Stimulated activated CD4-positive, alpha-beta T cell treated with anti-CD3 and anti-CD28 coated beads, Interleukin-2, amount 100 ng/mL, for 48 hours (primary cell): ENCODE measurements at places on chromosomes 4 and X.

GRCh38 chrX:34119122-34119521, 13.0 kb downstream of the FAM47A start:
- no peak for DNase-seq

DNA sequence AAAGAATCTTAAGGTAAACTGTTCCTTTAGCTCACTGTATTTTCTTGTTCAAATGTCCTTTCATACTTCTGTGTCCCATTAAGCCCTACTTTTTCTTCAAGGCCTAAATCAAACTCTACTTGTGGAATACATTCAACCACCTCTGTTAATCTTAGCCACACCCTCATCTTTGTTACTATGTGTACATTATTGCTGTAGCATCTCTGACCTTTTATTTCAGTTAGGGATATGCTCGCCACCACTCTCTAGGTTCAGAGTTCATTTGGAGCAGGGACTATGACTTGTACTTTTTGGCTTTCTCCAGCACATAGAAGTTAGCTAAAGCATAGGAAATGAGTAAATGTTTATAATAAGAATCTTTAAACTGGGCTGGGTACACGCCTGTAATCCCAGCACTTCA, 6.8 kb upstream of the PNPLA4 start:
- no peak for DNase-seq

- DNase-seq, result no peak
Observed at GRCh38 chr4:26713563-26714151, 129.8 kb downstream of the TBC1D19 start.

DNA sequence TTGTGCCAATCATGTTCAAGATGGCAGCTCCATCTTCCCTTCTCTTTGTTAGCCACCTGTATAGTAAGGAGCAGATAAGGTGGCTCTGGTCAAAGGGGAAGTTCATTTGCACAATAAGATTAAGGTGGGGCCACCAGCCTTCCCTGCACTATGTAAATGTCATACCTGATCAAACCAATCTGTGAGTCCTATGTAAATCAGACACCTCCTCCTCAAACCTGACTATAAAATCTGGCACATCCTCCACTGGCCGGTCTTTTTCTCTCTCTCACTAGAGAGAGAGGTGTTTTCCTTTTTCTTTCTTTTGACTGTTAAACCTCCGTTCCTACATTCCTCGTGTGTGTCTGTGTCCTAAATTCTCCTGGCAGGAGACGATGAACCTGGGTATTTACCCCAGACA, 572.5 kb upstream of the AADAT start:
- DNase-seq, result no peak

GRCh38 chr4:25863347-25863784, 578 bp upstream of the SEL1L3 start:
- no peak for DNase-seq

DNA sequence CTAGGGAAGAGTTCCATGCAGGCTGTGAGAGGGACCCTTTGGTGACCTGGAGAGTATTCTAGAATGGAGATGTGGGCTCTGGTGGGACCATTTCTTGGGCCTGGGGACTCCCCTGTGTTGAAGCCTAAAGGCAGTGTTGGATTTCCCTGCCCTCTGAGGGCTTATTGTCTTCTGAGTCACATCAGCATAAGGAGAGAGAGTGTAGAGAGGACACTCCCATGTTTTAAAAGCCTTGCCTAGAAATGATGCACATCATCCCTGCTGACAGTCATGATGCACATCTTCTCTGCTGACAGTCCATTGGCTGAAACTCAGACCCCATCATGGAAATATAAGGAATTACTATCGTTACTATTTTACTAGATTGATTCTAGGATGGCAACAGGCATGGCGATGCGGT, 51.9 kb downstream of the FAM114A1 start:
- no peak for DNase-seq

- DNase-seq, result no peak
Observed at GRCh38 chr4:152195888-152196287, 340.0 kb downstream of the FBXW7 start.

GRCh38 chrX:108312011-108312410, 126.2 kb downstream of the COL4A6 start:
- DNase-seq, result no peak

DNA sequence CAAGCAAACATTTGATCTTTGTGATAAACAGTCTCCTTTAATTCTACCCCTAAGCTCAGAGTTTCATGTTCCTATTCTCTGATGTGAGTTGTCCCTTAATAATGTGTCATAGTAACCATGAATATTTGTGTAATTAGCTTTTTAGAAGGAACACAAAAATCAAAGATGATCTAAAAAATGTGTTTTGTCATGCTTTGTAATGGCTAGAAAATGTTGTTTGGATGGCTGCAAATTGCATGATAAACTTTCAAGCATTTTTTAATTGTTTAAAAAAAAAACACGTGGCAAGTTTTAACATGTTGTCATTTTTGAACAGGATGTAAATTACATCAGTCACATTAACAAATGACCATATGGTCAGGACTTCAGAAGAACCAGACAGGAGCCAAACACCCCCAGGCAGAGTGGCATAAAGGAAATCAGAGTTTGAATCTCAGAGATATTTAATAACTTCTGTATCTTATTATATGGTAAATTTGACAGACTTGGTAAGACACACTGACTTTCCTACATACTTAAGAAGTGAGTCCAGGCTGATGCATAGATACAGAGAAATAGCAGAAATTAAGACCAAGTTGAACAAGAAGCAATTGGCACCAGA, 223.9 kb upstream of the VEGFC start:
- DNase-seq, result no peak

DNA sequence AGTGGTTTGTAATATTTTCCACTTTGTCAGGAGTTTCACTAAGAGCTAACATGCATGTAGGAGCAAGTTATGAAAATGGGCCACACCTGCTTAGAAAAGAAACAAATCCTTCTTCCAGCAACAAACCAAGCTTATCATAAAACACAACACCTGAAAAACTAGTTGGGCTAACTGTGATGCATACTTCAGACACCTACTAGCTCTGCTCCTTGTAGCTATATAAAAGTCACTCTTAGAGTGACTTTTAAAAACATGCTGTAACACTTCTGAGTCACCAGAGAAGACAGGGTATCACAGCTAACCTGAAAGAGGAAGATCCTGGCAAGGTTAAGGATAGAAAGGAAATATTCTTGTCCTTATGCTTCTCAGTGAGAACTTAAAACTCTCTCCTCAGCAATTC, 3.6 kb upstream of the SLAIN2 start:
- no peak for DNase-seq

- DNase-seq, result no peak
Observed at GRCh38 chr4:173878701-173879100, 348.7 kb upstream of the HAND2 start.

DNA sequence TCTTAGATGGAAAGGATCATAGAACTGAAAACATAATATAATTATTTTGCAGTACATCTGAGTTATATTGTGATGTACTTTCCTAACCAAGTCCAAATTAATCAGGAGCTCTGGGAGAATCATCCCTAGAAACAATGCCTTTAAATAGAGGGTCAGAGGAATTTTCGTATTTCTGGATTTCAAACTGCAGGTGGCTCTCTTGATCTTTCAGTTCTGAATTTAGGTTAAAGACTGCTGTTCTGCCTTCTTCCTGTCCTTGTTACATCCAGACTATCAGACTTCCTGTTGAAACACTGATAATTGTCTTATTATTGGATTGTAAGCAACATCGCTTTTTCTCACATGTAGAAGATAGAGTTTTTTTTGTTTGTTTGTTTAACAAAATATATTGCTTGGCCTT, 142.7 kb downstream of the RPA4 start:
- no peak for DNase-seq

DNA sequence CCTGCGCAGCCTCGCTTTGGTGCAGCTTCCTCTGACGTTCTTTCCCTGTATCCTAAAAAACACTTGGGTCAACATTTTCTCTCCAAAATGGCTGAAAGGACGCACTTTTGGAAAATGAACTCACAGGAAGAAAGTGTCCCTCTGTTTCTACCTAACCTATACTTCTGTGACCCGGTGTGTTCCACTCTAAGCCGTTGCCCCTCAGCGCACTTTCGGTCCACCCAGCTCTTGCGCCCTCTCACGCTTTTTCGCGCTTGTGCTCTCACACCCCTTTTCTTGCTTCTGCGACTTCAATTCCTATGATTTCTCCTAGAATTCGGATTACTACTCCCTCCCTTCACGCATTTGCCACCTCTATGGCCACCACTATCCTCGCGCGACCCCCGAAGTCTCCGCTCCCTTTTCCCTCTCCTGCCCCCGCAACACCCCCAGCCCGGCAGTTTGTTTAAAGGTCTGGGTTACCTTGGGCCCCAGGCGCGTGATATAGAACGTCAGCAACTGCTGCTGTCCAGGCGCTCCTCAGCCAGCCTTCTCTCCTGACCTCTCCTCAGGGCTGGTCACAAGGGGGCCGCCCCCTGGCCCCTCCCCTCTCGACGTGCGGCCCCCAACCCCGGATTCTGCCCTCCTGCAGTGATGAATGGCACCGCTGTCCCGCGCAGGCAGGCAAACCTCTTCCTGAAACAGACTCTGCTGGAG, at the start of gene USP51:
Gene USP51, minus strand, starts transcription at position 535 of the 696 bp plus-strand sequence. CDS start 909 bp downstream, outside the sequence.
- no peak for DNase-seq

- no peak for DNase-seq
Observed at GRCh38 chr4:152771741-152772533, 7.6 kb downstream of the TIGD4 start.

- no peak for DNase-seq
Observed at GRCh38 chrX:40247848-40248622, 150.3 kb upstream of the BCOR start.

DNA sequence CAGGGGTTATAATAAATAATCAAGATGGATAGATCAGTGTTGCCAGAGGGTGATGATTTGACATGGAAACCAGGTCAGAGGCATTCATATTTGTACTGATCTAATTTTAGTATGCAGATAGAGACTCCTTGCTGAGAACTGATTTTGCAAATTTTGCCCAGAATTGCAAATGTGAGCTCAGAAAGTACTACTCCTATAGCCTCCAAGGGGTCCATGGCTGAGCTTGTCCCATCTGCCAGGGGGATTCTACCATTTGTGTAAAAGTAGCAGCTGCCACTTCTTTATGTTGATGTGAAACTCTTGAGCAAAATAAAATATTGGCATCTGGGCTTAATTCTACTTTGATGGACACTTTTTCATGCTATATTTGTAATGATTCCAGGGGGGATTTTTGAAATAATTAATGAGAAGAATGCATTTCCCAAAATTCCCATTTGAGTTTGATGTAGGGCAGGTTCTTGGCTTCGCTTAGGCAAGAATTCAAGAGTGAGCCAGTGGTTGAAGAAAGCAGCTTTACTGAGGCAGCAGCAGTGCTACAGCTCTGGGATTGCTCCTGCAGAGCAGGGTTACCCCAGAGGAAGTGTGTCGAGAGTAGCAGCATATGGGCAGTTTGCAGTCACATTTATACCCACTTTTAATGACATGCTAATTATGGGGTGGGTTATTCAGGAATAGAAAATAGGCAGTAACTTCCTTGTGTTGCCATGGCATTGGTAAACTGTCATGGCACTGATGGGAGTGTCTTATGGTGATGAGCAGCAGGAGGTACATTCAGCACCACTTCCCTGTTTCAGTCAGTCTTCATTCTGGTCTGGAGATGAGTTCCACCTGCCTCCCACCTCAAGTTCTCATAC, 38.7 kb upstream of the DCLK2 start:
- DNase-seq, result no peak

GRCh38 chr4:116389139-116389538, 696.2 kb downstream of the TRAM1L1 start:
- no peak for DNase-seq

GRCh38 chr4:169566021-169566818, 46.2 kb downstream of the NEK1 start:
- peak; percentile 11 for DNase-seq

DNA sequence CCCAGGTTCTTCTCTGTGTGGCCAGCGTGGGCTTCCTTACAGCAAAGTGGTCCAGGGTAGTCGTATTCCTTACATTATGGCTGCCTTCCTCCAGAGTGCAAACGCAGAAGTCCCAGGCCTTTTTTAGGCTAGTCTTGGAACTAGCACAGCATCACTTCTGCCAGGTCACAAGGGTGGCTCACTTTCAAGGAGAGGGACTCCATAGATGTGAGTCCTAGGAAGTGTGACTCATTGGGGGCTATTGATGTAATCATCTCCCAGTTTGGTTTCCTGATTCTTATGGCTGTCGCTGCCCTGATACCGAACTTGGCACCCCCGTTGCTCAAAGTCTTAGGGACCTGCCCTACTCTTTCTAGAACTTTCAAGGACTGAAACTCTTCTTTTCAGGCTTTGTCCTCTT, 140.0 kb downstream of the DCK start:
- DNase-seq, result no peak

GRCh38 chrX:139559383-139560042, 29.0 kb downstream of the F9 start:
- peak; percentile 2 for DNase-seq

DNA sequence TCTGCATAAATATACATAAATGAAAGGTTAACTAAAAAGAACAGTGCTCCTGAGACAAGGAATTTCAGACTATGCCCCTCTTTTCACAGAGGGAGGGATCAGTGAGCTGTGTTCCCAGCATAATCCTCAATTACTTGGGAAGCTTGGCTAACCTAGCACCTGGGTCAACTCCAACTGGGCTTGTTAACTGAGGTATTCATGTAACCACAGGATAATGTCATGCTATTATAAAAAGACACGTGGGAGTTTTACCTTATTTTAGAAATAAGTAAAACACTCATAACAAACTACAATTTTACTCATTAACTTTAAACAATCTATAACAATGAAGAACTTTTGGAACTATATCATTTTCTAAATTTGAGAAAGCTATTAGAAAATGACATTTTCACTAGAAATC, 48.6 kb downstream of the RPGR start:
- no peak for DNase-seq

- no peak for DNase-seq
Observed at GRCh38 chr4:140004922-140005627, 148.9 kb downstream of the MAML3 start.

GRCh38 chr4:101251261-101251660, 96.1 kb downstream of the PPP3CA start:
- no peak for DNase-seq

DNA sequence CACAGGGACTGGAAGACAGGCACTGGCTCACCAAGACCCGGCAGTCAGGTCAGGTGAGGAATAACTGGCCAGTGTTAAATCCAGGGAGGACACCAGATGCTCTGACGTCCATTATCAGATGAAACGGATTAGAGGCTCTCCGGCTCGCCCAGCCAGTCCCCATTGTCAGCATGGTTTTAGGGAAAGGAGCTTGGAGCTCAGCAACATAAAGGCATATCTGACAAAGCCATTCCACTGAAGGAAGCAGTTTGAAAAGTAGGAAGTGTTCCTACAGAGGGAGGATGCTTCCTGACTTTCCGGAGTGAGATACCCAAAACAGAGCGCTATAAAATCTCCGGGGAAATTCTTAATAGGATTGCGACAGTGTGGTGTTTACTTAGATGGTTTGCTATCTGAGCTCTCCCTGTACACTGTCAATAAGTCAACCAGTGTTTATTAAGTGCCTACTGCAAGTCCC, 14.8 kb downstream of the NDNF start:
- no peak for DNase-seq

DNA sequence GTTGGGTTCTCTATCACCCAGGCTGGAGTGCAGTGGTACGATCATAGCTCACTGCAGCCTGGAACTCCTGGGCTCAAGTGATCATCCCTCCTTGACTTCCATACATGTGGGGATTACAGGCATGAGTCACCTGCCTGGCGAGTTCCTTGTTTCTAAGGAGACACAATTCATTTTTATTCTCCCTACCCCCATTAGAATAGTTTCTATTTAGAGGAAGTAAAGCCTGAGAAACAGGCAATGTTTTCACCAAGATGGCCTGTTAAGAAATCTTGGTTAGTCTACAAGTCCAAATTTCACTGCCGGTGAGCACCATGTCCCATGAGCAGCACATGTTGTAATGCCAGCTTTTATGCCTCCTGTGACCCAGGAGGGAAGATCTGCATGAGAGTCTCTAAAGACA, 5.7 kb downstream of the CYBB start:
- DNase-seq, result no peak
